Type B pancreatic cell (in vitro differentiated cells): ENCODE measurements at places on chromosomes 12 and 14.

- DNase-seq = no peak
Observed at GRCh38 chr12:122947352-122947792, 18.9 kb downstream of the ABCB9 start.

GRCh38 chr12:121009741-121010140, 6.5 kb downstream of the C12orf43 start:
- no peak for DNase-seq

- no peak for DNase-seq
Observed at GRCh38 chr12:80293759-80294158, 150.3 kb upstream of the PTPRQ start.

DNA sequence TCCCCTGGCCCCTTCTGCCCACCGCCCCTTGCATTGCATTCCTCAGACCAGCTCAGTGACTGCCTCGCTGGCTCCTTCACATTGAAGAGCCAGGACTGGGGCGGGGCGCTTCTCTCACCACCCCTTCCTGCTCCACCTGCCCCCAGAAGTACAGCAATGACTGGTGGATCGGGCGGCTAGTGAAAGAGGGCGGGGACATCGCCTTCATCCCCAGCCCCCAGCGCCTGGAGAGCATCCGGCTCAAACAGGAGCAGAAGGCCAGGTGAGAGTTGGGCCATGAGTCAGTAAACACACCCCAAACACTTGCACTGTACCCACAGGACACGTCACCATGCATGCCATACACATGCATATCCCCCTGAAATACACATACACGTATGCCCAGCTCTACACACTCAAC, 5.8 kb downstream of the CACNB3 start:
- no peak for DNase-seq

DNA sequence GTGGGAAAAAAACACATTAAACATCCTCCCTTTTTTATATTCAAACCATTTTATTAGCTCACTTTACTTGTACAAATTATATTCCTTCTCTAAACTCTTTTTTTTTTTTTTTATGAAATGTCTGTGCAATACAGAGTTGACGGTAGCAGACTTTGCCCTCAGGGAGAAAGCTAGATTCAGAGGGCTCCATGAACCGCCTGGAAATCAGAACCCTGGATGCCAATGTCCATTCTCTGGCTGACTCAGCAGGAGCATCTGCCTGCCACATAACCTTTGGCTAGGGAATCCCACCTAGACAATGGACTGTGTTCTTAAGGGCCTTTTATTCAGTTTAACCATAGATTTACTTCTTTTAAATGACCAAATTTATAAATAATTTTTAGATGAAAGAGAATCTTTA, 467.0 kb downstream of the MDGA2 start:
- no peak for DNase-seq

- no peak for DNase-seq
Observed at GRCh38 chr12:107369006-107369405, 275.7 kb upstream of the CRY1 start.

DNA sequence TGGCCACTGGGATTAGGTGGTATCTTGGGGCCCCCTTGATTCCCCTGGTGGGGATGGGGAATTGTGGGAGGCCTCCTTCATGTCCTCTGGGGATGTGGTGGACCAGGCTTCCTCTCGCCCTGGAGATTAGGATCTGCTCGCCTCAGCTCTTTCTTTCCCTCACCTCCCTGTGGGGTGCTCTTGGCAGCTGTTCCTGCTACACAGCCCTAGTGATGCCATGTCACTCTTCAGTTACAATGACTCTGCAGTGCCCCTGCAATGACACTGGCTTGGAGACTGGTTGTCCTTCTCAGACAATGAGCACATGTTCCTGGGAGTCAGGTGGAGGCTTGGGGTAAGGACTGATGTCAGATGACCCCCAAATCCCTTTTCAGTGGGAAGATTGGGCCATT, 83.9 kb downstream of the ADCK1 start:
- DNase-seq = no peak

DNA sequence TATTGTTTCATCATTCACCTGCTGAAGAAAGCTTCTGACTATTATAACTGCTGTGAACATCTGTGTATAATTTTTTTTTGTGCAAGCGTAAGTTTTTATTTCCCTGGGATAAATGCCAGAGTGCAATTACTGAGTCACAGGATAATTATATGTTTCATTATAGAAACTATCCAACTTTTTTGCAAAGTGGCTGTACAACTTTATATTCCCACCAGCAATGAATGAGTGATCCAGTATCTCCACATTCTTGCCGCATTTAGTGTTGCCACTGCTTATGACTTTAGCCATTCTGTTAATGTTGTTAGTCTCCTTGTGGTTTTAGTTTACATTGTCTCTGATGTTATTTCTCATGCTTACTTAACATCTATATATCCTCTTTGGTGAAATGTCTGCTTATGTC, 88.1 kb upstream of the CCDC175 start:
- no peak for DNase-seq

GRCh38 chr12:113958108-113958507, 8.0 kb downstream of the RBM19 start:
- DNase-seq = no peak

- no peak for DNase-seq
Observed at GRCh38 chr12:9120487-9121184, 4.9 kb upstream of the A2M start.

- no peak for DNase-seq
Observed at GRCh38 chr12:87274594-87275245, 754.5 kb downstream of the C12orf50 start.

DNA sequence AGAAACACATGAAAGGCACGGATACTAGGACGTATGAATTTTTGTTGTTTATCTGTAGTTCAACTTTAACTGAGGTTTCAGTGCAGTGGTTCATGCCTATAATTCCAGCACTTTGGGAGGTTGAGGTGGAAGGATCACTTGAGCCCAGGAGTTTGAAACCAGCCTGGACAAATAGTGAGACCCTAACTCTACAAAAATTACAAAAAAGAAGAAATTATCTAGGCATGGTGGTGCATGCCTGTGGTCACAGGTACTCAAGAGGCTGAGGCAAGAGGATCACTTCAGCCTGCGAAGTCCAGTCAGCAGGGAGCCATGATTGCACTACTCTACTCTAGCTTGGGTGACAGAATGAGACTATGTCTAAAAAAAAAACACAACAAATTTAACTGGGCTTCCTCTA, 8.0 kb downstream of the KRT6B start:
- no peak for DNase-seq

- DNase-seq = no peak
Observed at GRCh38 chr14:49447540-49448107, 138.6 kb downstream of the RPS29 start.
